Adrenal gland (tissue), 19 donors: ENCODE measurements at places on chromosomes 13 and 19. TPM values are rescaled to one million over a fixed set of nuclear protein-coding genes. Genes with fewer than 3 reads are reported as not detected.
A peak's percentile ranks its signal among the peaks of the same experiment; 100 is the strongest.

DNA sequence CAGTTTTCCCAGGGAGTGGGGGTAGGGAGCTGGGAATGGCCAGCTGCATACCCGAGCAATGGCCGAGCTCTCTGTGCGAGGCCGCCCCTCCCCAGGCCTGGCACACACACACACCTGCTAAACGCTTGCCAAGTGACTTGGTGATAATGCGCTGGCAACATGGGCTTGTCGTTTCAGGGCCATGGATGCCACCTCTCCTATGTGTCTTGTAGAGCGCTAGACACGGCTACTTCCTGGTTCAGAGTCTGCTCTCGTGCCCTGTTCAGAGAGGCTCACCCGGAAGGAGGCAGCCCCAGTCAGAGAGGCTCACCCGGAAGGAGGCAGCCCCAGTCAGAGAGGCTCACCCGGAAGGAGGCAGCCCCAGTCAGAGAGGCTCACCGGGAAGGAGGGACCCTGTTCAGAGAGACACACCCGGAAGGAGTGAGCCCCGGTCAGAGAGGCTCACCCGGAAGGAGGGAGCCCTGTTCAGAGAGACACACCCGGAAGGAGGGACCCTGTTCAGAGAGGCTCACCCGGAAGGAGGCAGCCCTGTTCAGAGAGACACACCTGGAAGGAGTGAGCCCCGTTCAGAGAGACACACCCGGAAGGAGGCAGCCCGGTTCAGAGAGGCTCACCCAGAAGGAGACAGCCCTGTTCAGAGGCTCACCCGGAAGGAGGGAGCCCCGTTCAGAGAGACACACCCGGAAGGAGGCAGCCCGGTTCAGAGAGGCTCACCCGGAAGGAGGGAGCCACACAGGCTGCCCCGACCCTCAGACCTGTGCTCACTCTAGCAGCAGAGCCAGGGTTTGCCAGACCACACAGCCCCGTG lies 4.2 kb downstream of the ADPRHL1 start:
- no peaks in the 10 kb centered on the region for H3K36me3 ChIP-seq
- H3K4me3 ChIP-seq, result no peak overlapping the region
- no peaks in the 10 kb centered on the region for H3K27me3 ChIP-seq
- no peak for DNase-seq
- peaks cover 6% of the 10 kb centered on the region for H3K4me1 ChIP-seq

GAPDHS gene
- not detected for total RNA-seq

GRCh38 chr13:103640606-103641005 lies 574.4 kb upstream of the SLC10A2 start:
- DNase-seq, result no peak
- no peaks in the 10 kb centered on the region for H3K4me1 ChIP-seq
- H3K27me3 ChIP-seq, result no peaks in the 10 kb centered on the region
- H3K4me3 ChIP-seq, result no peak overlapping the region
- no peak overlapping the region for H3K27ac ChIP-seq

SLC25A42 gene
- 14.1 TPM for total RNA-seq

GRCh38 chr13:34405410-34406181 lies 536.5 kb upstream of the NBEA start:
- H3K27me3 ChIP-seq, result no peaks in the 10 kb centered on the region
- no peak overlapping the region for H3K4me3 ChIP-seq
- DNase-seq, result no peak
- no peaks in the 10 kb centered on the region for H3K4me1 ChIP-seq
- no peaks in the 10 kb centered on the region for H3K36me3 ChIP-seq
- H3K27ac ChIP-seq, result no peak overlapping the region

- H3K4me3 ChIP-seq, result no peak overlapping the region
- H3K4me1 ChIP-seq, result peaks cover 11% of the 10 kb centered on the region
- H3K27ac ChIP-seq, result no peak overlapping the region
- no peaks in the 10 kb centered on the region for H3K36me3 ChIP-seq
- DNase-seq, result no peak
Observed at GRCh38 chr13:99058527-99059495, 80.9 kb upstream of the DOCK9 start.

AP1M1 gene
- 93.0 TPM for total RNA-seq

- H3K27ac ChIP-seq, result peak overlapping the region; percentile 31
- H3K4me3 ChIP-seq, result no peak overlapping the region
- no peaks in the 10 kb centered on the region for H3K4me1 ChIP-seq
Observed at GRCh38 chr13:30409886-30410704, 12.2 kb upstream of the UBE2L5 start.

MTUS2 gene
- not detected for total RNA-seq

DNA sequence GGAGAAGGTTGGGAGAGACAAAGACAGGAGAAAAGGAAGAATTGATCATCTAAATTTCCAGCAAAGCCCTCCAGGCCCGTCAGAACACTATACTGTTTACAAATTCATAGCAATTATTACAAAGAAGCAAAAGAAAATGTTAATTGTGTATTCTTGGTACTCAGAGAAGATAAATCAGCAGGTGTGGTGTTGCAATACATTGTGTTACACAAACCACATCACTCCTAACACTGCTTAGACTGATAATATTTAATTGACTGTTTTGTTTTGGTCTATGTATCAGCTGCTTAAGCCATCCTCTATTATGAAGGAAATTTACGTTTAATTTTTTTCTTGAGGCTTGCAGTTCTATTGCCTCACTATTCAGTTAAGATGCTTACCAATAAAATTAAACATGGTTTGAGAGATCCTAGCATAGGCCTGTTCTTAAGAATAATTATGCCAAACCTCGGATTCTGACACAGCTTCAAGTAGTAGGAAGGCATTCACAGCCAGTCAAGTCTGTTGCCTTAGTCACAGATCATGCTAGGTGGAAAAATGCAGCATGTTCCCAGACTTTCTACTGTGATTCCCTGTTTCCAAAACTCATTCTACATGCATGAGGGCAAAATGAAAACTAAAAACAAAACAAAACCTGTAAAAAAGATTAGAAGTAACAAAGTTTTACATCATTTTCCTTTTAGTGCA lies 129.2 kb downstream of the TBC1D4 start:
- H3K27ac ChIP-seq, result no peak overlapping the region
- no peaks in the 10 kb centered on the region for H3K36me3 ChIP-seq
- no peaks in the 10 kb centered on the region for H3K27me3 ChIP-seq
- no peak for DNase-seq
- H3K4me1 ChIP-seq, result peaks cover 17% of the 10 kb centered on the region

DNA sequence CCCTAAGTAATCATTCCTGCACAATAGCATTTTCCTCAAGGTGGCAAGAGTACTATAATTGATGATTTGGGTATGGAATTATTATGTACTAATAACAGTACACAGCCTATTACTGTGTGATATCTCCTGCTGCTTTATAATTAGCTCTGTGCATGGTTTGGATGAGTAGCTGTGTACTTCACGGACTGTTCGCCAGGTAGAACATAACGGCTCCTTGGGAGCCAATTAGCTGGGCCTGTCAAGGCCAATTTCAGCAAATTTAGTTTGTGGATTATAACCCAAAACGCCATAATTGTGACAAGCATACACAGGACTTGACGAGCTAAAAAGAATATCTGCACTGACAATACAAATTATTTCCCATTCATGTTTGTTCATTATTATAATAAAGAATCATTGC lies 1584.2 kb downstream of the SLITRK1 start:
- DNase-seq, result no peak
- no peak overlapping the region for H3K27ac ChIP-seq
- no peaks in the 10 kb centered on the region for H3K4me1 ChIP-seq
- H3K4me3 ChIP-seq, result no peak overlapping the region
- no peaks in the 10 kb centered on the region for H3K27me3 ChIP-seq
- H3K36me3 ChIP-seq, result no peaks in the 10 kb centered on the region

ZNF253 gene
- 19.2 TPM for total RNA-seq

DNA sequence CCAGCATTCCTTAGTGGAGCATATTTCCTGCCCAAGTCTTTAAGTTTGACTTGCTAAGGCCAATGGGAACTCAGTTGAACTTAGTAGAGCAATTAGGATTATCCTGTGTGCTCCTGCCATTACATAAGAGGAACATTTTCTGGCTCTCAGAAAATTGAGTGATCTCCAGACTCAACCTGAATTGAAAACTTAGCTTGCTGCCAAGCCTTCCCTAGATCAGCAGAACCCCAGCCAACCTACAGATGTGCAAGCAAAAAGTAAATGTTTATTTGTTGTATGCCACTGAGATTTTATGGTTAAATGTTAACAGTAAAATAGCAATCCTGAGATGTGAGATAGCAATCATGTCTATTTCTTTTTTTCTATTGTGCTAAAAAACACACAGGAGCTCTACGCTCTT lies 350.9 kb downstream of the OLFM4 start:
- no peak overlapping the region for H3K4me3 ChIP-seq
- H3K36me3 ChIP-seq, result no peaks in the 10 kb centered on the region
- H3K27ac ChIP-seq, result no peak overlapping the region
- no peaks in the 10 kb centered on the region for H3K4me1 ChIP-seq
- no peaks in the 10 kb centered on the region for H3K27me3 ChIP-seq
- no peak for DNase-seq
